ENCODE measurements at places on chromosomes 2 and 18.

GRCh38 chr2:181203916-181204315 lies 223.5 kb downstream of the UBE2E3 start:
- no peak for DNase-seq

DNA sequence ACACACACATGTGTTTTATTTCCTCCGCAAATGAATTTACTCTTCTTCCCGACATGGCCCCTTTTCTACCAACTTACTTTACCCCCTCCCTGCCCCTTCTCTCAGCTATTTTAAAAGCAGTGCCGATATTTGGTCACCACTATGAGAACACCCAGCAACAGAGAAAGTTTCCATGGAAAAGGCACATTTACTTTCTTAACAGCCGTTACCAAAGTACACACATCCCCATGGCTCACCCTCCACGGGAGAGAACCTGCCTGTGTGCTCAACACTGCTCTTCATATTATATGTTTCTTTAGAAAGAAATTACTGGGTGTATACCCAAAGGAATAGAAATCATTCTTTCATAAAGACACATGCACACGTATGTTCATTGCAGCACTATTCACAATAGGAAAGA lies 714.4 kb downstream of the DCDC2C start:
- DNase-seq, result no peak

GRCh38 chr18:42980426-42980825 lies 135.1 kb downstream of the RIT2 start:
- DNase-seq, result no peak

DNA sequence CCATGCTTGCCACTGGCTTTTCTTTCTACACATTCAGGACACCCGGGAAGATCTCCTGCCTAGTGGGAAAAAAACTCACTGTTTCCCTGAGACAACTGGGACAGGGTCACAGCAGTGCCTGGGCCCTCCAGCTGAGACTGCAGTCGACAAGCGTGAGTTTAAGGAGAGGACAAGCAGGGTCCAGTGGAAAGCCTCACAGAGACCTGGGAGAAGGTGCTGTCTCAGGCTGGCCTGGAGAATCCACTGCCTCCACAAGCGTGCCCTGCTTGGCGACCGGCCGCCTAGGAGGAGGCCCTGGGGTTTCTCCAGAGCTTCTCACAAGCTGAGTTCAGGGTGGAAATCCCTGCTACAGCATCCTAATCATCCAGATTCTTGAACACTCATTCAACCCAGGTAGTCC lies 519.6 kb upstream of the RAB6C start:
- DNase-seq, result no peak

- DNase-seq, result no peak
Measured at GRCh38 chr2:200148366-200148765, 158.1 kb upstream of the SPATS2L start.

GRCh38 chr18:44759925-44760342 lies 79.2 kb downstream of the SETBP1 start:
- no peak for DNase-seq

DNA sequence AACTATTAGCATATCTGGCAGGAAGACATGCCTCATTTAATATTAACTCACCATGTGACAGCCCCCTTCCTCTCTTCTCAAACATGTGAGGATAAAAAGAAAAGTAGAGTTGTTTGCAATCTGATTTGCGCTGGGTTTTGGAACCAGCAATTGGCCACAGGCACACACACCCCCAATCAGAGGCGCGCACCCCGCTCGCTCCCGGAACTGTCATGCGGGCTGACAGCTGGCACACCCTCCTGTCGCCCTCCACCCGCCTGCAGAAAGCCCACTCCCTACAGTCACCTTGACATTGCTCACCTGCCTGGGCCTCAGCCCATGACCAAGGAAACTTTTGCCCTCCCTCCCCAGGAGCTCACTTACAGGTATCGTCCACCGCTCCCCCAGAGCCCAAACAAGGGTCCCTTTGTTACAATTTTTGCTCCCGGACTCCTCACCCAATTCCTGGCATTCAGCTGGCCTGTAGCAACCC lies 1.1 kb downstream of the COBLL1 start:
- DNase-seq, result peak; percentile 62

DNA sequence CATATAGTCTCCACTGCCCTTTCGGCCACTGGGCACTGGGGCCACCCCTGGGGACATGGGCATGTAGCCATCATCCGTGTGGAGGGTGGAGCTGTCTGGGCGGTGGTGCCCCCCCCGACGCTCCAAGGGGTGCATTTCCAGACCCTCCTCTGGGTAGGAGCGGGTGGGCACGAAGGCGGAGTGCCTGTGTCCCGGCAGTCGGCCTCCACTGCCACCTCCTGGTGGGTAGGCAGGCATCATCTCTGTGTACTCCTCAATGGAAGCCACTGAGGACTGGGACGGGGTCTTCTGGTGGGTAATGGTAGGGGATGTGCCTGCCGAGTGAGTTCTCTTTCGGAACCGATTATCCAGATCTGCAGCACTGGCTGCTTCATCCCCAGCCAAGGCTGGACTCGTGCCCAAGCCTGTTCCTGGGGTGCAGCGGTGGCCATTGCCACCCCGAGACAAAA lies 2.8 kb downstream of the IRS1 start:
- DNase-seq, result peak; percentile 53

GRCh38 chr18:48011926-48012465 lies 81.5 kb upstream of the SMAD2 start:
- no peak for DNase-seq

DNA sequence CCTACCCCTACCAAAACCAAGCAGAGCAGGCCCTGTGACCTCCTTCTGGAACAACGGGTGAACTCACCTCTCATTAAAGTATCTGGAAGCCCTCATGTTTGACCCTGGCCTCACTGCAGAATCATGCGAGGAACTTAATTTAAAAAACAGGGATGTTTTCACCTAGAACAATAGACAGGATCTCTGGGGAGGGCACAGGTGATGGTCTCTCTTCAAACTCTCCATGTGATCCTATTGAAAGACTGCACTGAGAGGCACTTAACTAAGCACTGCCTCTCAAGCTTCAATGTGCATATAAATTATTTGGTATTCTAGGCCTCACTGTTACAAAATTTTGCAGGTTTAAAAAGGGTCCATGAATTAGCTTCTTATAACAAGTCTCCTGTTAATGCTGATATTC lies 7.5 kb downstream of the ZNF519 start:
- DNase-seq, result no peak

- no peak for DNase-seq
Measured at GRCh38 chr2:26630669-26631360, 10.4 kb downstream of the CIB4 start.

GRCh38 chr18:49613641-49614151 lies 51.8 kb downstream of the LIPG start:
- DNase-seq, result no peak

DNA sequence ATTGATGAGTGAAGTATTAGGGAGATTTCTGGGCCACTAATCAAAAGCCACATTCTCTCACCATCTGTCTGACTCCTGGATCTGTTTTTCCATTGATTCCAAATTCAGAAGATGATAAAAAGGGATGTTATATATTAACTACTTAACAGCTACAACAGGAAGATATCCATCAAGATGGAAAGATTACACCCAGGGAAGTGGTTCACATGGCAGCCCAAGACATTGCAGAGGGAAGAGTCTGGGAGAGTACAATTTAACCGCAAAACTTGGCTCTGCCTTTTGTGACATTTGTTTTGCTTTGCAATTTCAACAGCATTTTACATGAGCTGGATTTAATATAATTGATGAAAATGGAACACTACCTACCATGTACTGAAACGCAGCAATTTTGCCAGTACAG lies 22.5 kb upstream of the TCF4 start:
- no peak for DNase-seq

DNA sequence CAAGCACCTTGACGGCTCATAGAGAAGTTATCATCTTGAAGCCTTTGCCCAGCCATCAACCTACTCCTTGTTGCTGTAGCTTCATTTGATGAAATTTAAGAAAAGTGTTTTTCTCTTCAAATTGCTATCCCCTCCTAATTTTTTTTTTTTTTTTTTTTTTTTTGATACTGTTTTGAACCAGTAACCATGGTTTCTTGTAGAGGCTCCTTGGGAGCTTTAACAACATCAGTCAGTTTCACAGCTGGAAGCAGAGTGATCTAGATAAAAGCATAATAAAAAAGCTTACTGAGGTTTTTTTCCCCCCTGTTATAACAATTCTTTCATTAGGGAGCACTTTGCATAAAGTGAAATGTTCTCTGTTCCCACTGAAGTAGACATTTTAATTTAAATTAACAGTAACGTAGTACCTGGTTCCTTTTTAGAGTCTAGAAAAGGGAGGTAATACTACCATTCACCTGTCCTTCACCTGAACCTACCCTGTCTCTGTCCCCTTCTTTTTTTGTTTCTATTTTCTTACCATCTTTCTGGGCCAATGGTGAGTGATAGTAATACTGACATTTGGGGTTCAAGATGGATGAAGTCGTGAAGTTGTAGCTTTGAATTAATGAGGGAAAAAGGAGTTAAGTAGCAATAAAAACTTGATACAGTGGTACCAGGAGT lies 101.5 kb downstream of the NCOA1 start:
- DNase-seq, result no peak

GRCh38 chr2:11022591-11023273 lies 111.0 kb downstream of the KCNF1 start:
- DNase-seq, result no peak

GRCh38 chr2:28972778-28973335 lies 8.2 kb upstream of the TOGARAM2 start:
- no peak for DNase-seq

DNA sequence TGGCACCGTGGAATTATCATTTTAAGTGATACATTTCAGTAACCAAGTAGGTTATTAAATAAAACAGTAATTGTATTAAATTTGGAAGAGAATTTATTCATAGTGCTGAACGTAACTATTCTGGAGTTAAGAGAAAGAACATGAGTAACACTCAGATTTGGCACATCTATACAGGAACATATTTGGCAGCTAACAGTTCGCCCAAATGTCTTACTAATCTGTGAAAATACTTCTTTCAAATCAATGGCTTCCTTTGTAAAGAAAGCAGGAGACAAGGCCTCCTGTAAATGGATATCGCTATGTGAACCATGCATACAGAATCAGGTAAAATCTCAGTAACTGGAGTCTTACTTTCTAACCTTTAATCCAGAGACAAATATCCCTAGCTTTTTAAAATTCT lies 64.4 kb downstream of the ZNF516 start:
- DNase-seq, result no peak

- DNase-seq, result no peak
Measured at GRCh38 chr2:121254748-121255147, 30.3 kb downstream of the TFCP2L1 start.

DNA sequence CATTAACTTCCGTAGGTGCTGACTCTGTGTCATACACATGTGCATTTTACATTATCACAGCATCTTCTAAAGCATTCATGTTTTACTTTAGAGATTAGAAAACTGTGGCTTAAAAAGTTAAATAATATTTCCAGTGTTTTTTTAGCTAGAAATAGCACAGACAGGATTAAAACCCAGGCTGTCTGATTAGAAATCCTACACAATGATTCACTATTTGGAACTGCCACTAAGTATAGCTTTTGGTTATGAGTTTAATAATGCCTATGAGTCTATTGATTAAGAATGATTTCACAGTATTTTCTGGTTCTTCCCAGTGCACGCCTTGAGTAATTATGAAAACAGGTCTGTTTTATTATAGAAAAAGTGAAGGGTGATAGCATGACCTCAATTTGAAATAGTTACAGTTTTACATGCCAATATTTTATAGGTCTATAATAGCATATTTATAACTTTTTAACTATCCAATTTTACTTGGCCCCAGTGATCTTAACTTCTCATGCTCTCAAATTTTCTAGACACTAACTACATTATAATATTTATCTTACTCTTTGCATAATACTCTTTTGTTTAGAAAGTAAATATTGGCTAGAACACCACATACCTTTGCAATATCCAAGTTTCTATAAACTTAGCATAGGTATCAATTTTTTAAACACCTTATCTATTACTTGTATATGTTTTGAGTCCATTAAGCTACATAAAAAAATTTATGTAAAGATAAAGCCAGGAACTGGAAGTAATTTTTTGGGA lies 313.2 kb downstream of the RND3 start:
- no peak for DNase-seq

Data from NCI-H1694 treated with DMSO at 0.1 percent for 48 hours (cell line).